ENCODE measurements at places on chromosomes 12 and 14.

- DNase-seq = no peak
These were observed 7.6 kb downstream of the SAMD4A start for GRCh38 chr14:54574528-54574927.

DNA sequence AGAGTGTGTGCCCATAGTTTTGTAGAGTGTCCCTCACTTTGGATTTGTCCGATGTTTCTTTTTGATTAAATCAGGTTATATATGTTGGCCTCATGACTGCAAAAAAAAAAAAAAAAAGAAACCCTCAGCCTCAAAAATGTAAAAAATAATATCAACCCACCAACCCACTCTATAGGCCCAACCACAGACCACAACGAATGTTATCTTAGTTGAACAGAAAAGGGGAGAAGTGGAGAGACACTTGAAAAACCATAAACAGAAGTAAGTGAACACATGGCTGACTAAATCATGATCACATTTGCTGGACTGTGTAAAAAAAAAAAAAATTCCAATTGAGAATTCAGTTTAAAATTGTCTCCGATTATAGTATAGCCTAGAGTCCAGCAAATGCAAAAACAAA, 45.5 kb upstream of the ST8SIA1 start:
- DNase-seq = peak; percentile 96

DNA sequence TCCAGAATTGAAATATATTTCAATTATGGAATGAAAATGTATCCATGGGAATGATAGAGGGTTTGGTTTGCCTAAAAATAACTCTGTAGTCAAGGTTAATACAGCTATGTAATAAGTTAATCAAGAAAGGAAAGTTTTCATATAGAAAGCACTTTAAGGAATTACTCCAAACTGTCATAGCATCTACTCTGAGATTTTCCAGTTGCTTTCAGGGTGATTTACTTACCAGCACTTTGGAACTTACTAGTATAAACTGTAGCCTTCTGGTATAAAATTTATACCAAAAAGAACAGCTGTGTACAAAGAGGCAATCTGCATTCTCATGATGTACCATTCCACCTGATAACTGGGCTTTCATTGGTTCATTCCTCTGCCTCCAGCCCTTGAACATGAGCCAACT, 87.1 kb downstream of the ARF6 start:
- no peak for DNase-seq

GRCh38 chr12:118359541-118359915, 13.2 kb downstream of the TAOK3 start:
- peak; percentile 54 for DNase-seq

DNA sequence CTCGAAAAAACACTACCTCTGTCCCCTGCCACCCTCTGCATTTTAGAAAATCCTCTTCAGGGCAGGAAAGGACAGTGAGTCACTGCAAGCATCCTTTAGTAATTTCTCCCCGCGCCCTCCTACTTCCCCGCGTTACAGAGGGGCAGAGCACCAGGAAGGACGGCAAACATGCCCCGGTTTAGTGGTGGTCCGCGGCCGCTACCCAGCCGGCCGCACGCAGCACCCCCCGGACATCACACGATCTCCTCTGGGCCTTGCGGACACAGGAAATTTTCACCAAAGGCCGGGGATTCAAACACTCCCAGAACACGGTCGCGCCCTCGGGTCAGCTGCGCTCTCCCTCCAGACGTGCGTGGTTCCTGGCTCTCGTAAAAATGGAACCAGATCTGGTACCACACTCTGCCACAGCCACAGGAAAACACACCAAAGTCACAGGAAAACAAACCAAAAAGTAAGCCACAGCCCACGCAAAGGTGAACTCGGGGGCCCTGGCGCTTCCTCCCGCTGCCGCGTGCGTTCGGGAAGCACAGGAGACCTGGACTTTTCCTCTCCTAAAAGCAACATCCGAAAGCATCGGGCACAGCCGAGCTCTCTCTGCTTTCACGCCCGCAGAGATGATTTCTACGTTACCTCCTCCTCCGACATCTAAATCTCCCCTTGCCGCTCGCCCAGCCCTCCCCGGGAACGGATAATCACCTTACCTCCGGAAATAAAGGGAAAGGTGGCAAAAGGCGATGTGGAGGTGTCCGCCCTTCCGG, 839 bp downstream of the SLC38A1 start:
- DNase-seq = no peak

All from OCI-M1 (cell line).